ENCODE measurements at places on chromosomes 3 and 15.

GRCh38 chr3:60610441-60611112 is 640.7 kb downstream of the FHIT start:
- DNase-seq: peak; percentile 82

DNA sequence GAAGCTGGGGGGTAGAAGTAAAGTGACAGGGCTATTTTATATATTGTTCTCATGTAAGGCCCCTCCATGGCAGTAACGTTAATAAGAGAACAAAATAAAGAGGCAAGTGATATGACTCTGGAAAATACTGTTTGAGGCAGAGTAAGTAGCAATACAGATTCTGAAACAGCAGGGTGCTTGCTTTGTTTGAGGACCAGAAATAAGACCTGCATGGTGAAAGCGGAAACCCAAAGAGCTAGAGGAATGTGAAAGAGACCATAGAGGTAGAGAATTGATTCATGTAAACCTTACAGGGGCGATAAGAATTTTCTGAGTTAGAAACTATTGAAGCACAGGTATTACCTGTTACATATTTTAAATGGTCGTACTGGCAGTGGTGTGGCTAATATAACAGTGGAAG is 1517.1 kb downstream of the SI start:
- no peak for DNase-seq

GRCh38 chr3:148975696-148976095 is 15.6 kb upstream of the GYG1 start:
- no peak for DNase-seq

- peak; percentile 68 for DNase-seq
Measured at GRCh38 chr15:80507131-80507530, 102.9 kb downstream of the ARNT2 start.

- DNase-seq: no peak
Measured at GRCh38 chr3:43023746-43024145, 44.6 kb downstream of the GASK1A start.

DNA sequence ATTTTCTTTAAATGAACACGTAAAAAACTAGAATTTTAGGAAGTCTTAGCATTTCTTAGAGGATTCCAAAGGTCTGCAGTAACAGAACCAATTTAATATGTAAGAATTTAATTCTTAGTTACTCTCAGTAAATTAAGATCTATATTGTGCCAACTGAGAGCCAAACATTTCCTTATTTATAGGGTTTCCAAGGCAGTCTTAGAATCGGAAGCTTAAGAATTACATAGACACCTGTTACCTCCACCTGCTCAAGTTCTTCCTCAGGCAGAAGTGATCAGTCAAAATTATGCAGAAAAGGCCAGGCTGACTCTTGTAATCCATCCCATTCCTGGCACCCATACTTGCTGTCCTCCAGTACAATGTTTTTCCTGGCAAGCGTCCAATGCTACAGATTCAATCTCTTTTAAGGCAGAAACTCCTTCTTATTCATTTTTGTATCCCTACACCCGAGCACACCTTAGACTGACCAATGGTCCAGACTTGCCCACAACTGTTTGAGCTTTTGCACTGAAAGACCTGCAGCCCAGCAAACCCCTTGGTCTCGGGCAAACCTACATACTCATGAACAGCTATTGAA is 64.3 kb downstream of the NCEH1 start:
- peak; percentile 64 for DNase-seq

DNA sequence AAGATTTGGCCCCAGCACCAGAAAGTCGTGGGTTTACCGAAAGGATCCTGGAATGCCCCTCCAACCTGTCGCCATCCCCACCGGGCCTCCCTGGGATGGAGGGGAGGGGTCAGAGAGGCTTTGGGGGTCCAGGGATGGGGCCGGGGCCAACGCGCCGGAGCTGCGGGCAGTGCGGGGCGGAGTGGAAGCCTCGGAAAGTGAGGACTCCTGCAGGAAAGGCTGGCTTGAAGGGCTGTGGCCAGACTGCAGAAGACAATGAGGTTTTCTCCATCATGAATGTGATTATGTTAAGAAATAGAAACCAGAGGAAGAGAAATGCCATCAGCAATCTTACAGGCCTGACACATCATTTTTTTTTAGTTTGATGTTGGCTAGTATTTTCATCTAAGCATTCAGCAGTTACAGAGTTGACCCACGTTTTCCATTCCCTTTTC is 738 bp downstream of the YEATS2 start:
- peak; percentile 25 for DNase-seq

- no peak for DNase-seq
Measured at GRCh38 chr3:64352639-64352992, 127.3 kb upstream of the PRICKLE2 start.

DNA sequence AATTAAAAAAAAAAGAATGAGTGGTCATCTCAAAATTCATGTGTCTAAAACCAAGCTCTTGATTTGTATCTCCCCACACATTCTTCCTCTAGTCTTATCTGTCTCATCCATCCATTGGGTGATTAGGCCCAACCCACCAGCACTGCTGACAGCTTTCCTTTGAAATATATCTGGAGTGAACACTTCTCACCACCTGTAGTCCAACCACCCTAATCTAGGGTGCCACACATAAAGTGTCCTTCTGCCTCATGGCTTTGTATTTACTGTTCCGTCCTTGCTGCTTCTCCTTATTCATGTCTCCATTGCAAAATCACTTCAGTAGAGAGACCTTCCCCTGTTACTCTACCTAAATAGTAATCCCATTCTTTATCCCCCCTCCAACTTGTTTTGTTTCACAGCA is 82.4 kb upstream of the PTX3 start:
- no peak for DNase-seq

GRCh38 chr3:7346364-7346763 is 485.4 kb downstream of the GRM7 start:
- no peak for DNase-seq

DNA sequence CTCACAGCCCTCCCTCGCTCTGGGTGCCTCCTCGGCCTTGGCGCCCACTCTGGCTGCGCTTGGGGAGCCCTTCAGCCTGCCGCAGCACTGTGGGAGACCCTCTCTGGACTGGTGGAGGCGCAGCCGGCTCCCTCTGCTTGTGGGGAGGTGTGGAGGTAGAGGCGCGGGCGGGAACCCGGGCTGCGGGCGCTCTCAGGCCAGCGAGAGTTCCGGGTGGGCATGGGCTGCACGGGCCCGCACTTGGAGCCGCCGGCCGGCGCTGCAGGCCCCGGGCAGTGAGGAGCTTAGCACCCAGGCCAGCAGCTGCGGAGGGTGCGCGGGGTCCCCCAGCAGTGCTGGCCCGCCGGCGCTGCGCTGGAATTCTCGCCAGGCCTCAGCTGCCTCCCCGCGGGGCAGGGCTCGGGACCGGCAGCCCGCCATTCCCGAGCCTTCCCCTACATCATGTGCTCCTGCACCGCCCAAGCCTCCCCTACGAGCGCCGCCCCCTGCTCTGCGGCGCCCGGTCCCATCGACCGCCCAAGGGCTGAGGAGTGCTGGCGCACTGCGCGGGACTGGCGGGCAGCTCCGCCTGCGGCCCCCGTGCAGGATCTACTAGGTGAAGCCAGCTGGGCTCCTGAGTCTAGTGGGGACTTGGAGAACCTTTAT is 46.0 kb upstream of the GSK3B start:
- no peak for DNase-seq

- no peak for DNase-seq
Measured at GRCh38 chr15:80475572-80475971, 71.4 kb downstream of the ARNT2 start.

DNA sequence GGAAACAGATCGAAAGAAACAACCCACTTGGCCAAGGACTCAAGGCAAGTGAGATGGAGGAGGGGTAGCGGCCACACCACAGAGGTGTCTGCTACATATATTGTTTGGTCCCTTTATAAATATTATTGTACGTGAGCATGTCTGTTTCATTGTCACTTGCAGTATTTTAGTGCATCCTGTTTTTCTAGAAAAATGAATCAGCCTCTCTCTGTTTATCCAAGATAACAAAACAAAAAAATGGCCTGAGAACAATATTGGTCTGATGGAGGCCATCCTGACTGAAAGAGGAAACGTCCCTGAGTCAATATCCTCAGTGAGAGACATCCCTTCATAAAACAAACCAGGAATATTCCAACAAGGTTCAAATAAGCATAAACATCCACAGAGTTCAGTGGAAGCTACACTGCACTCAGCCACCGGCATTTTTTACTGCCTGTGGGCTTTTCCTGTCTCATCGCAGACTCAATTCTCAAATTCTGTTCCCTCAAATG is 42.0 kb downstream of the WWTR1 start:
- DNase-seq: peak; percentile 80

DNA sequence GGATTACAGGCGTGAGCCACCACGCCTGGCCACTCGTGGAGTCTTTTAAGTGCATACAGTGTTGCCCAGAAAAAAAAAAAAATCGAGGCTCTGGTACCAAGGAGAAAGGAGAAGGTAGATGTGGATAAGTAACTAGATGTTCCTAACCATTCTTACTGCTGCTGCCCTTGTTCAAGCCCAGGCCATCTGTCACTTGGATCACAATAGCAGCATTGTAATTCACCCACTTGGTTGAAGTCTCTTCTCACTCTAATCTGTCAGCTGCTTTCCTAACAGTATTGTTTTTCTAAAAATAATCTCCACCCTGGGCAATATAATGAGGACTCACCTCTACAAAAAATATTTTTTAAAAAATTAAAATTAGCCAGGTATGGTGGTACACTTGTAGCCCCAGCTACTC is 58.0 kb upstream of the CRTC3 start:
- no peak for DNase-seq

DNA sequence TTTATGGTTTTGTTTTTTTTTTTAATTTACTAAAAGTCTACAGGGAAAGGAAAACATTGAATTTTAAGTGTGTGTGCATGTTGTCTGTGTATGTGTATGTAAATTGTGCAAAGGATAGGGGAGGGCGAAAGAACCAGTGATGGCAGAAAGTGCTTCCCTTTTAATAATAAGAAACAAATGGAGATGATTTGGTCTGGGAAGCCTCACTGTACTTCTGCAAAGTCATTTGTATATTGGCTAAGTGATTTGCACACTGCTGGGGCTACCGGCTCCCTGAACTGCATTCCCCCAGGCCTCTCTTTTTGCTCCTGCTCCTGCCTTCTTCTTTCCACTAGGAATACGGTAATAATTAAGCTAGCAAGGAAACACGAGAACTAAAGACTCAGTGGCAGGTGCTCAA is 101.2 kb downstream of the CD47 start:
- DNase-seq: no peak

GRCh38 chr3:171049861-171050444 is 23.4 kb upstream of the SLC2A2 start:
- peak; percentile 64 for DNase-seq

- DNase-seq: no peak
Measured at GRCh38 chr15:74235962-74236361, at the start of gene CCDC33. TSS of gene CCDC33 (plus strand) at chr15:74236326. CDS start at chr15:74236720, 394 bp downstream.

DNA sequence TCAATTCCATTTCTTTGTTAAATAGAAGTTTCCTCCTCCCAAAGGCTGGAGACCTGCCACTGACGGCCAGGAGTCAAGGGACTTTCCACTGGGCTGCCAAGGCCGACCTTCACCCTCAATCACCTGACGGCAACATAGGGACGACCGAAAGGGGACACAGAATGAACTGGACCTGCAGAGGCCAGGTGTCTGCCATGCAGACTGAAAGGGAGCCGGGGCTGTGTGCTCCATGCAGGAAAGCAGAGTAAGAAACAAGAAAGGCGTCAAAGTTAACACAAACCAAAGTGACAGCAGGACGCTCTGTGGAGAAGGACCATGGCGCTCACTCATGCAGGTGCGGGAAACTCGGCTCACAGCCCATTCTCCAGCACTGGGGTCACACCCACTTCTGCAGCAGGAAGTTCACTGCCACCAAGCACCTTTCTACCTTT is 26.1 kb downstream of the ZXDC start:
- no peak for DNase-seq

- no peak for DNase-seq
Measured at GRCh38 chr3:127033171-127033570, 50.3 kb downstream of the PLXNA1 start.

GRCh38 chr15:51281368-51281967 is 56.9 kb downstream of the CYP19A1 start:
- DNase-seq: peak; percentile 42

GRCh38 chr3:135448520-135448919 is 517.0 kb upstream of the PPP2R3A start:
- DNase-seq: no peak

DNA sequence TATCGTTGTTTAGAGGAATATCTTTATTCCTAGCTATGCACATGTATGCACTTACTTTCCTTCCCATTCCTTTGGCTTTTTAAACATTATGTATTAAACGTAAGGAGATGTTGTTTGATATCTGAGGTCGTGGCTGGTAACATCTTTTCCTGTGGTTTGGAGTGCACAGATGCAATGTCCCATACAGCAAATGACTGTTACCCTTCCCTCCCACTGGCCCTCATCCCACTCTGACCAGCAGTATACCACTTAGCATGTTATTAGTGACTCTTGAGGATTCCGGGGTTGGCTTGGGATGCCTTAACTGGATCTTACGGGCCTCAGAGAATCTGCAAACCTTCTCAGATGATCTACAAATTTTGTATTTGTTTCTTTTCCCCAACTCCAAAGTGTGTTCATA is 34.5 kb downstream of the TGFBR2 start:
- DNase-seq: no peak

DNA sequence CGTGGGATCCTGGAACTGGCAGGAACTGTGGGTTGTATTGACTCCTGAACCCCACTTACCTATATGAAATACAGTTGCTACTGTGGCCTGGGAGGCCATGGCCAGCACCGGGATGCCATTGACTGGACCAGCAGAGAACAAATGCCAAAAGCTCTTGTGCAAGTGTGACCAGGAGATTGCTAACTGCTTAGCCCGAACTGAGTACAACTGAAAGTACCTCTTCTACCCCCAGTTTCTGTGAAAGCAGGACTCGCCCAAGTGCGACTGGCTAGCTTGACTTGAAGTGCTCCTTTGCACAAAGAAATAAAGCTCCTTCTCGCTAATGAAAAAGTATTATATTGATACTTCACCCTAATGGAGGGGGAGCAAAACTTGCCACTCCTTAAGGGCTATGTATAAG is 101.3 kb upstream of the ATP11B start:
- no peak for DNase-seq

DNA sequence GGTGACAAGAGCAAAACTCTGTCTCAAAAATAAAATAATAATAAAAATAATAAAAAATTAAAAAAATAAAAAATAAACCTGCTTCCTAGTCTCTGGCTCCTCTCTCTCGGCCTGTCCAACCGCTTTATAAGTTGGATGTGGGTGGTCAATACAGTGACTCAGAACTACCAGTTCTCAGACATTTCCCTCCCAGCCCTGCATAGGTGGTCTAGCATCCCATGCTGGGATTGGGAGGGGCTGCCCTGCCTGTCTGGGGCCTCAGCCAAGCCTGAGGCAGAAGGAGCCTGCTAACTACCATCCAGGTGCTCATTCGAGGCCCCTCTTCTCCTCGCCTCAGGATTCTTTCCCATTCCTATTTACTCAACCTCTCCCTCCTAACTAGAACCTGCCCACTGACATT is 33.3 kb upstream of the BLM start:
- DNase-seq: no peak

DNA sequence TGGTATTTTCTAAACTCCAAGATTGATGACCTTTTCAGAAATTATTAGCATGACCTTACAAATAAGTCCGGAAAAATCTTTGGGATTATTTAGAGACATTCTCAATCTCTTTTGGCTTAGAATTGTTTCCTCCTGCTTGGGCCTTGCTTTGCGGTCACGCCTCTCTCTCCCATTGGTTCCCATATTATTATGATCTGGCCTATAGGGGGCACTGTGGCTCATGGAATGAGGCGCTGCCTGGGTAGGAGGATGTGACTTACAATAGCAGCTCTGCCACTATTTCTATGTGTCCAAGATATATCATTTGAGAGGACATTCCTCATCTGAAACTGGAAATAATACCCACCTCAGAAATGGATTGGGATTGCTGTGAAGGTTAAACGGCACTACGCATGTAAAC is 464.9 kb downstream of the MFSD1 start:
- peak; percentile 39 for DNase-seq

- DNase-seq: no peak
Measured at GRCh38 chr3:12705981-12706380, 42.1 kb upstream of the RAF1 start.

- DNase-seq: no peak
Measured at GRCh38 chr3:162175878-162176277, 679.3 kb downstream of the OTOL1 start.
